ENCODE measurements at places on chromosomes 3 and 15.

- DNase-seq: no peak
Measured at GRCh38 chr3:133283958-133284807, 115.7 kb upstream of the BFSP2 start.

DNA sequence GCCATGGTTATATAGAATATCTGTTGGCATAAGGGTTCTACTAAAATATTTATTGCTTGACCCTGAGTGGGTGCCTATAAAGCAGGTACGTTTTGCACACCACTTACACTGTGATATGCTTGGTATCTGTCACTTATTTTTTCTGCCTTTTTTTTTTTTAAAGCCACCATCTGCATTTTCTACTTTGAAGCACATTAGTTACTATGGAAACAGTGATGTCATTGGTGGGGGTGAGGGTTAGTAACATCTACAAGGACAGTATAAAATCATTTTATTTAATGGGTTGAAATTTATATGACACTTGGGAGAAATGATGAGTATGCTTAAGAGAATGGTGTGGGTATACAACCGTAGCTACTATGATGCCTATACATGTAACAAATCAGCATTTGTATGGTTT lies 25.6 kb downstream of the SLCO3A1 start:
- no peak for DNase-seq

- no peak for DNase-seq
Measured at GRCh38 chr3:141250828-141251227, 19.2 kb downstream of the PXYLP1 start.

- peak; percentile 98 for DNase-seq
Measured at GRCh38 chr3:36992806-36993325, at the start of gene EPM2AIP1. Gene EPM2AIP1, minus strand, starts transcription at chr3:36993131. Its CDS starts 54 bp downstream, at chr3:36993077.

- no peak for DNase-seq
Measured at GRCh38 chr3:46979958-46980497, 562 bp downstream of the NBEAL2 start.

GRCh38 chr15:98730860-98731711 lies 82.7 kb downstream of the IGF1R start:
- DNase-seq: no peak

DNA sequence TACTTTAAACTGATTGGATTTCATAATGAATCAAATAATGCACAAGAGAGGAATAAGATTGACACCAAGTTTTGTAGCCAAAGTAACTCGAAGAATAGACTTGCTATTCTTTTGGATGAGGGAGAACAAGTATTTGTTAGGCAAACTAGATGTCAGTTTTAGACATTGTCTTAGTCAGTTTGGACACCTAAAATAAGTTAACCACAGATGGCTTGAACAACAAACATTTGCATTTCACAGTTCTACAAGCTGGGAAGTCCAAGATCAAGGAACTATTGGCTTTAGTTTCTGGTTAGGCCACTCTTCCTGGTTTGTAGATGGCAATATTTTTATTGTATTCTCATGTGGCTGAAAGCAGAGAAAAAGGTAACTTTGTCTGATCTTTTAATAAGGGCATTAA lies 61.3 kb upstream of the OSTN start:
- DNase-seq: no peak

DNA sequence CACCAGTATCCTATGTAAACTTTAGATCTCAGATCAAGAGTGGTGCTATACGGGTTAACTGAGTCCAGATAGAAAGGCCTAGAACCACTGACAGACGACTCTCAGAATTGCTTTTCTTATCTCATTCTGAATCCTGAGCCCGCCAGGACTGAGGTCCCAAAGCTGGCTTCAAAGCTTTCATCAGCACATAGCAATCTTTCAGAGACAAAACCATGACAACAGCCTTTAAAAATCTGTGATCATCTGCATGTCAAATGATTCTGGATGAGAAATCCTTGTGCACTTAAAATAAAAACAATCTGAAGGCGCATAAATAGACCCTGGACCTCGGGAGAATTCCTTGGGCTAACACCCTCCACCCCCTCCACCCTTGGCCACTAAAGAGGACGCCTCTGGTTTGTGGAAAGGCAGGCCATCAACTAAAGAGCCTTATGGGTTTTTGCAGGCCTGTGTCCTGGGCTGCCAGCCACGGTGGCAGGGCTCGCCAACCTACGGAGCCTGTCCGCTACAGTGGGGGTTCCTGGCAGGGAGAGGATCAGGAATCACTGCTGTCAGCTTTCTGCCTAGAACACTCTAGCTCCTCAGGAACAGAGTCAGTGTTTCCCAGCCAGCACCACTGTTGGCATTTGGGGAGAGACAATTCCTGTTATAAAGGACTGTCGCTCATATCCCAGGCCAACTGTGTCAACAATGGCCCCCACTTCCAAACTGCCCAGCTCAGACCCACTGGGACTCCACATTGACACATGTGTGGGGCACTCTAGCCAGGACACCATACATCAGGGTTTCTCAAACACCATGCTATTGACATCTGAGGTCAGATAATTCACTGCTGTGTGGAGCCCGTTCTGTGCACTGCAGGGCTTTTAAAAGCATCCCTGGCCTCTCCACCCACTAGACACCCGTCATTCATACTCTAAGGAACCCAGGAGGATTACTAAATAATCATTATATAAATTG lies 20.2 kb downstream of the TLE3 start:
- DNase-seq: no peak

DNA sequence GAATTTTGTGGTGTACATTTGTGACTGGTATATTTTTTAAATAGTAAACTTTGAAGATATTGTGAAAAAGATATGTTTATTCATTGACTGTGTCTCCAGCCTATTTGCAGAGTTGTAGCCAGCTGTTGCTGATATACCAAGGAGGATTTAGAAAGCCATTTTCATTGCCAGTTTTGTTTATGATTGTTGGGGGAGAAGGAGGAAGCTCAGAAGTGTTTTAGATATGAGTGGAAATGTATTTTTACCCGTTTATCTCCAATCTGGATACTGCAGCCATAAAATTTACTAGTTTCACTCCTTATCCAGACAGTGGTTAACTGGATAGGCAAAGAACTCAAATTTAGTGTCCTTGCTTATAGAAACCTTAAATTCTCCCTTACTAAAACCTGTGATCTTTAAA lies 18.8 kb downstream of the ATP11B start:
- DNase-seq: no peak

DNA sequence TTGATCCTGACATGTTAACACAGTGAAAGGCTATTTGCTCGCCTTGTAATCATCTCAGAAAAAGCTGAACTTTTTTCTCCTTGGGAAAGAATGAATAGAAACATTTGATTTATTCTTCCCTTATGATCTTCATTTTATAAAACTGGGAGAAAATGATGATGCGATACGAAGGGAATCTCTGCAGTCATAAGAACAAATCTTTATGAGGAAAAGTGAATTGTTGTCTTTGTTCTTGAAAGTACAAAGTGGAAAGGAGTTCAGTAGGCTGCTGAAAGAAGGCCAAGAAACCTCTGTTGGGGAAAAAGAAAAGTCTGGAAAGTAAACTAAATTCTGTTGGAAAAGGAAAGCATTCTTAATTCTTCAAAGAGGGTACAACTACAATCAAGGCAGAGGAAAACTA lies 248.8 kb downstream of the NSUN3 start:
- DNase-seq: no peak

DNA sequence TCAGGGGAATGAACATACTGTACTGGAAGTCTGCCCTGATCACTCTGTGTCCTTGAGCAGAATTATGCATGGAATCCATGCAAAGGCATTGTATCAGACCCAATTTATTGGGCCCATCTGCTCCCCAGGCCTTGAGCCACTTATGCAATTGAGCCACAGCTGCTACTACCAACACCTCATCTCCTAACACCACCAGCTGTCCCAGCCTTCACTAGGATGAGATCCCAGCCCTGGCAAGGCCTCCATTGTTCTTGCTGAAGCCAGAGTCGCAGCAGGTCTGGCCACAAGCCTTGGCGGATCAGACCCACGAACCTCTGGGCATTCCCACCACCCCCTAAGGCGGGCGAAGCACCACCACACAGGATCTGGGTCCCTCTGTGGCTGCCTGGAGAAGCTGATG lies 9.2 kb upstream of the NME9 start:
- DNase-seq: no peak

DNA sequence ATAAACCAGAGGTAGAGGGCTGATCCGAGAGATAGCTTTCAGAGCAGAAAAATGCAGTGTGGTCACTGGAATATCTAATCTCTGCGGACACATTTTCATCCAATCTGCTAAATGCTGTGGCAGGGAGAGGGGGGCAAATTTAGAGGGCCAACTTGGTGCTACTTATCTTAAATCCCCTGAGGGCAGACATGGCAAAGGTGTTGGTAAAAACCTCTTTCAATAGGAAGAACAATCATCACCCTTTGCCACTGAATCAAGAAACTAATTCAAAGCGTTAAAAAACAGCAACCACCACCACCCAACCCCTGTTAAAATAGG lies 152.9 kb downstream of the MECOM start:
- no peak for DNase-seq

DNA sequence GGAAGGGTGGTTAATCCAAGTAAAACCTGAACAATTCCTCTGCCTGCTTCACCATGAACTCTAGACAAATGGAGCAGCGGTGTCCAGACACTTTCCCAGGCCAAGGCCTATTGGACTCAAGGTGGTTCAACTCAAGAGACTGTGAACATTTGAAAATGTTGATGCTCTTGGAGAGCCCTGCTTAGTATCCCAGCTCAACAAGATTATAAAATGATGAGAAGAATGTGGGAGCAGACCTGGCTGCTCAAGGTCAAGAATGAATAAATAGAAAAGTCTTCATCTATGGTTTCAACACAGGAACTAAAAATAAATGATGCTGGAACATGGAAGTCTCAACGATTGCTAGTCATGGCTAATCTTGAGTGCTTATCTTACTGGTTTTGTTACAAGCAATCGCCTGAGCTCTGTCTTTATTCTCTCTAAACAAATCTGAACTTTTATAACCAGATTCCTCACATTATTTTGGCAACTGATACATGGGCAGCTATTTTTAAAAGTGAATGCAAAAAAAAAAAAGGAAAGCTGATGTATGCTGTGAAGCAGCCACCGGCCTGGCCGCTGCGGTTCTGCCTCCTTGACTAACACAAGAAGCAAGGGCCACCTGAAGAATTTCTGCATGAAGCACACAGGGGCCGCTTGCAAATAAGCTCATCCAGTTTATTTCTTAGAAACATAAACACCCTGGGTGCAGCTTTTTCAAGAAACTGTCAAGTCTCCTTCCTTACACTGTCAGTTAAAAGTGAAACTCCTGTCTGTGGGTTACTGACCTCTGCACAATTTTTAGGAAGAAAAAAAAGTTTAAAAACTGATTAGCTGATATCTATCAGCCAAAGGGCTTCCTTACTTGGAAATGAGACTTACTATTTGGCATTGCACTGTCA lies 120.1 kb upstream of the ARHGEF3 start:
- DNase-seq: no peak
